ENCODE measurements at places on chromosomes 1 and 21.

DNA sequence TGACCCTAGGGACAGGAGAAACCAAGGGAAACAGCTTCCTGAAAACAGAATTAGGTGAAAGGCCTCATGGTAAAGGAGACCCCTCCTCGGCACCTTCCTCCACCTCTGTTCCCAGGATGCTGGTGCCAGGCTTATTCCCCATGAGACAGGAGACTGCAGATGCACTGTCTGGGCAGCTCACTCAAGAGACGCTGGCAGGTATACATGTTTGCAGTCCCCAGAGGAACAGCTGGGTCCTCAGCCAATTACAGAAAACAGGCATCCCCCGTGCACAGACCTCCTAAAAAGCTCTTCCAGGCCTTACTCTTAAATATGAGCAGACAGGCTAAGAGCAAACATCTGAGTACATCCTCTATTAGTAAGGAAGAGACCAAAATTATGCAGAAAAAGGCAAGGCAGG is 6.5 kb downstream of the CCSAP start:
- DNase-seq: peak; percentile 44

DNA sequence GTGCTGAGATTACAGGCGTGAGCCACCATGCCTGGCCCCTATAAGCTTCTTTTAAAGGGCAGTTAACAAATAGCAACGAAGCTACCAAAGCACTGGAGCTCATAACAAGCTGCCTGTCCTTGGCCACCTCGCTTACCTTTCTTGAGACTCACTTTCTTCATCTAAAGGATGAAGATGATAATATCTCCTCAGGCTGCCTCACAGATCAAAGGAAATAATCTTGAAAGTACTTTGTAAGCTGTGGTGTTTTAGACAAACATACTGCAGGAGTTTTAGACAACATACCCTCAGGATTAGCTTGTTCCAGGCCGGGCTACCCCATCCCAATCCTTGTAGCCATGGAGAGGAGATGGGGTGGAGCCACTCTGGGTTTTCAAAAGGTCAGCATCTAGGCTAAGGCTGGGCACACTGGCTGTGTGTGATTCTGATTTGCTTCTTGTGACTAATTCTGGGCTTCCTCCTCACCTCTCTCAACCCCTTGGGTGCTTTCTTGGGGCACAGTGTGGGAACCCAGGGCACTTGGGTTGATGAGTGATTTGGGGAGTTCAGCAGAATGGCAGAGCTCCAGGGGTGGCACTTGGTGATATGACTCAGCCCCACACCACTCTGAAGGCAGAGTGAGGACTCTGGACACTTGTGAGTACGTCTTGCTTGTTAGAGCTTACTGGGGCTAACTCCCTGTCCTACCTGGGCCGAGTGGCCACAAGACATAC is 5.2 kb downstream of the GPR25 start:
- no peak for DNase-seq

GRCh38 chr1:3557366-3557765 is 53.9 kb downstream of the MEGF6 start:
- DNase-seq: no peak

GRCh38 chr1:41661428-41662060 is 177.1 kb upstream of the EDN2 start:
- no peak for DNase-seq

GRCh38 chr1:45880930-45881329 is 77.5 kb downstream of the MAST2 start:
- DNase-seq: no peak

GRCh38 chr21:45006536-45007095 is 66.8 kb downstream of the SLX9 start:
- no peak for DNase-seq

DNA sequence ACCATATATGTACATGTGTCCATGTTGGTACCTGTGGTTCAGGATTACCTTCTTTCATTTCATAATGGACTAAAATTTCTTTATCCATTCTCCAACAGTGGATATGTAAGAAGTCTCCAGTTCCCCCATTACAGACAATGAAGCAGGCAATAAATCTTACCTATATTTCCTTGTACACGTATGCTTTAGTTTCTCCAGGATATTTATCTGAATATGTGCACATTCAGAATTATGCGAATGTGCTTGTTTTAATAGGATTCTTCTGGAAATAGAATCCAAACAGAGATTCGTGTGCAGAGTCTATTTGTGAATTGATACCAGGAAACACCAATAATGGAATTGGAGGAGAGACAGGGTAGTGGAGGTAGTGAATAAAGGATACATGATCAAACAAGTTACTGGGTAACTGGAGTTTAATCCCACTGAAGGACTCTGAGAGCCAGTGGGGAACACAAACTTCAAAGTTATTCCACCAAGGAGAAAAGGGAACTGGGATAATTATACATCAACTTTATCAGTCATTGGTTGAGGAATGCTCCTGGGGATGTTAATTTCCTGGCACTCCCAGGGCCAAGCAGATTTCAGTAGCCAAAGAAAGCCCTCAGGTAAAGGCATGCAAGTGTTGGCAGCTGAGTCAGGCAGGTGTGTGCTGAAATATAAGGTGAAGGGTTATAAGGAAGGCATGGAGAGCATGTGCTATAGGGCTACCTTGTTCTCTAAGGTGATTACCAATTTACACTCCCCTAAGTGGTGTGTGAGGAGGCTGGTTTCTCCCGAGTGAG is 374.9 kb upstream of the PBX1 start:
- no peak for DNase-seq

DNA sequence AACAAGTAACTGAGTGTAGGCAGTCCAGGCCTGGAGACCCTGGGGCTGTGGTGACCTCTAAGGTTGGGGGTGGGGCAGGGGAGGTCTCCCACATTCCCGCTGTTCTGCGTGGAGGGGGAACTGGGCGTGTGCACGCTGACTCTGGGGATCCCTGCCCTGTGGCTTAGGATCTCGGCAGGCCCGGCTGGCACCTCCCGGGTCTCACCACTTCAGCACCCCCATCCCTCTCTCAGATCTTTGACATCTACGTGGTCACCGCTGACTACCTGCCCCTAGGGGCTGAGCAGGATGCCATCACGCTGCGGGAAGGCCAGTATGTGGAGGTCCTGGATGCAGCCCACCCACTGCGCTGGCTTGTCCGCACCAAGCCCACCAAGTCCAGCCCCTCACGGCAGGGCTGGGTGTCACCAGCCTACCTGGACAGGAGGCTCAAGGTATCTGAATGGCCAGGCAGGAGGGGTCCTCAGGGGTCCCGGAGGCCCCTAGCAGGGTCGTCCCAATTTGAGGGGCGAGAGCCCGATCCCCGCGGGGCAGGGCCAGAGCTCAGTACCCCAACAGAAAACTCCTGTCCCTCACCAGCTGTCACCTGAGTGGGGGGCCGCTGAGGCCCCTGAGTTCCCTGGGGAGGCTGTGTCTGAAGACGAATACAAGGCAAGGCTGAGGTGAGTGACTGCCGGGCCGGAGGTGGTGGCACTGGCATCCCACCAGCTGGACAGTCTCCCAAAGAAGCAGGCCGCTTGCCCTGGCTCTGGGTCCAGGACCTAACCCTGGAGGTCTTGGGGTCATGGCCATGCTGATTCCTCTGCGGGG is 68.7 kb downstream of the TRIM11 start:
- DNase-seq: no peak

- no peak for DNase-seq
Observed at GRCh38 chr1:29471487-29472313, 235.4 kb downstream of the PTPRU start.

DNA sequence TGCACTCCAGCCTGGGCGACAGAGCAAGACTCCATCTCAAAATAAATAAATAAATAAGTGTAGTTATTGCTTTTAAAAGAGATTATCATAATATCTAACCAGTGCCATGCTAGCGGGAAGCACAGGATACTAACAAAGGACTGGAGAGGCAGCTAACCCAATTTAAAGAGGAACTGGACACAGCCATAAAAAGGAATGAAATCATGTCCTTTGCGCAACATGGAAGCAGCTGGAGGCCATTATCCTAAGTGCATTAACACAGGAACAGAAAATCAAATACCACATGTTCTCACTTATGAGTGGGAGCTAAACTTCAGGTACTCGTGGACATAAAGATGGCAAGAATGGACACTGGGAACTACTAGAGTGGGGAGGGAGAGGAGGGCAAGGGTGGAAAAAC is 54.9 kb downstream of the TM2D1 start:
- DNase-seq: no peak

DNA sequence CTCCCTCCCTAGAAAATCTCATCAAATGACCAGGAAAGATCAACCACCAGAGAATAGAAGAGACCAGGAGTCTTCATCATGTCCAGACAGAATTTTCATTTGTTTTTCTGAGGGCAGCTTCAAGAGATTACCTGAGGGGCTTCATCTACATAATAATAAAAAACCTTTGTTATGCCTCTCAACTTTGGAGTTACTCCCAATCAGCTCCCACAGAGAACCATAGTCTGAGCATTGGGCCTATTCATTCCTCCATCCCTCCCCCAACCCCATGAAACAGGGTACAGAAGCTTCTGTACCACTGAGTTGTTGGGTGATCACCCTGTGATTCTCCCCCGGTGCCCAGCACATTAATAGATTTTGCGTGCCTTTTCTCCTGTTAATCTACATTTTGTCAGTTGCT is 53.3 kb upstream of the PRRC2C start:
- no peak for DNase-seq

GRCh38 chr1:27045973-27046558 is 33.4 kb upstream of the TENT5B start:
- DNase-seq: peak; percentile 84

- no peak for DNase-seq
Observed at GRCh38 chr1:210618369-210618768, 289.7 kb downstream of the HHAT start.

- DNase-seq: no peak
Observed at GRCh38 chr1:228339059-228339704, 67.5 kb downstream of the TRIM11 start.

- DNase-seq: no peak
Observed at GRCh38 chr1:154931940-154932487, 4.5 kb downstream of the PMVK start.

- no peak for DNase-seq
Observed at GRCh38 chr21:38524168-38525153, 26.2 kb upstream of the ERG start.

GRCh38 chr1:244680667-244681066 is 27.7 kb downstream of the DESI2 start:
- DNase-seq: no peak

DNA sequence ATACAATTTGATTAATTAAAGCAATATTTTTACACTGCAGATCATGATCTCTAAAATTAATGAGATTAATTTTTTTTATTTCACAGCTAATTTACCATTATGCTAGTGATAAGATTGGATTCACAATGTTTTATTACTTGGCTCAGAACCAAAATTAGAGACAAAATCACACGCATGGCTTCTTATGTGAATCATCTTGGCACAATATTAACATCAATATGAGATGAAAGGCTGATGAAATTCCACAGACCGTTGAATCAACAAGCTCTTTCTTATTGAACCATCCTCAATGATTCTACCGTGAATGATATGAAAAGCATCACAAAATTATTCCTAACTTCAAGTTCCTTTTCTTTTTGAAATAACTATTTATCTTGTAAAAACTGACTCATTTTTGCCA is 544.9 kb downstream of the KCNT2 start:
- peak; percentile 69 for DNase-seq

DNA sequence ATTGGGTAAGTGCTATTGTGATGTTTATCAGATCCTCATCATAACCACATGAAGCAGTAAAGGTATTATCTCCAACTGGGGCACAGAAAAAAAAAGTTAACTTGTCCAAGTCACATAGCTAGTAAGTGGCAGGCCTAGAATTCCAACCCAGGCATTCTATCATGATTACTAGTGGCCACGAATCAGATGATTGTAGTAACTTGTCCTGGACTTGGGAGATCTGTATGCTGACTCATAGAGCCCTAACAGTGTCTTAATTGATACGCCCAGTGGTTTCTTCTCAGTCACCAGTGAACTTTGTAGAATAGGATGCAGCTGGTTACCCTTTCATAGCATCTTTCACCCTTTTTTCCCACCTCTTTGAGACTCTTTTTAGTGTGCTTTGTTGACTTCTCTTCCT is 91.1 kb upstream of the UBE2U start:
- no peak for DNase-seq

All from NCI-H446 (cell line).